ENCODE measurements at places on chromosomes 4 and X.

DNA sequence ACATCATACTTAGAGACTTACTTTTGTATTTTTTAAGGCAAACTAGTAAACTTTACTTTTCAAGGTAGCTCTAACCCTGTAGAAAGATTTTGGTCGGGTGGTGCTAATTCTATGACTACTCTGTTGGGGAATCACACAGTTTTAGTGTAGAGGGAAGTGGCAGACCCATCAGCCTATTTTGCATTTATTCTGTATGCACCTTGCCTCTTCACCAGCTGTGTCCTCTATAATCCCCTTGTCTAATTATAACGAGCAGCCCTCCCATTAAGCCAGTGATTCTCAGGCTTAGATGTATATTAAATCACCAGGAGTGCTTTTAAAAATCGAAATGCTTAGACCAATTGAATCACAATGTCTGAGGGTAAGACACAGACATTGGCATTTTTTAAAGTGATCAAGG is 78.1 kb downstream of the GALNT7 start:
- DNase-seq = no peak

- DNase-seq = peak; percentile 23
These were observed 16.9 kb upstream of the XPNPEP2 start for GRCh38 chrX:129721870-129722269.

DNA sequence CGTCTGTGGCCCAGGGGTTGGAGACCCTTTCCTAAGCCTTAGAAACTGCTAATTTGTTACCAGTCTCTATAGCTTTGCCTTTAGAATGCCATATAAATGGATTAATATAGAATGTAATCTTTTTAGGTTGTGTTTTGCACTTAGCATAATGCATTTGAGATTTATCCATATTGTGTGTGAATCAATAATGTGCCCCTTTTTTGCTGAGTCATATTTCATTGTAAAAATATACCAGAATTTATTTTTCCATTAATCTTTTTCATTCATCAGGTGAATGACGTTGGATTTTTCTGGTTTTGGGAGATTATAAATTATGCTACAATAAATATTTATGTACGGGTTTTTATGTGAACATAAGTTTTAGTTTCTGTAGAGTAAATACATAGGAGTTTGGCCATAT is 478.8 kb upstream of the MAGEB18 start:
- no peak for DNase-seq

DNA sequence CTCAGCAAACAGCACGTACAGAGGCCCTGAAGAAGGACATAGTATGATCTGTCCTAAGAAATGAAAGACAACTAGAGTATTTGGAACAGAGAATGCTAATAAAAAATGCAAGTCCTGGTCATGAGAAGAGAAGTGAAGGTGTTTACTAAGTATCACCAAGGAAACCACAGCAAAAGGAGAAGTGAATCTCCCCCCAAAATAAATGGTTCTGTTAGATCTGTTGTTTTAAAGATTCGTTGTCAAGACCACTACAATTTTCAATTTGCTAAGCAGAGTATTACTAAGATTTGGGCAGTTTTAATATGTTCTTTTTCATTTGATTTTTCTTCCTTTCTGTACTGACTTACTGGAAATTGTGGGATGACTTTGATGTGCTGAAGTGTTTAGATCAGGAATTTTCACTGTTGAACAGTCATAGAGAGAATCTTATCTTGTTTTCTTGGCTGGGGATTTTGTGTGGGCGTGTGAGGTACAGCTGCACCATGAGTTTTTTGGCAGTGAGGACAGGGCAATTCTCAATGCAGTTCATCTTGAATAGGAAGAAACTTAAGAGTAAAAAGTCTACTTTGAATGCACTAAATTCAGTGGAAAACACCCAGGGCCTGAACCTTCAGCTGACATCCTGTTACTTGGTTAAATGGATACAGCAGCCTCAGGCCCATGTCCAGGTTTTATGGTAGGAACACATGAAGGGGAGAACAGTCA is 132.2 kb downstream of the STIM2 start:
- DNase-seq = peak; percentile 26

DNA sequence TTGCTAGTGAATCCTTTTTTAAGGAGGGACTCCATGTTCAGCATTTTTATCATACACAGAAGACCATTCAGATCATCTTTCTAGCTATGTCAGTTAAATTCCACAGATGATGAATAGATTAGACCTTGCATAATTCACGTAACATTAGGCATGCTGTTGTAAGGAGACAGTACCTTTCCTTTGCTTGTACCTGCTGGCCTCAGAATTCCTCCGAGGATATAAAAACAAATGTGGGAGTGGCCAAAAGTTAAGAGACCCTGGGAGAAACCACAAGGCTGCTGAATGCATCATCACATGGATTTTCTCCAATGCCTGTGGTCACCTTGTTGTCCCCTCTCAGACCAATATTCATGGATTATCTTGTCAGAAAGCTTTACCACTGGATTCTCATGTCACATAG is 201.4 kb downstream of the MAGEB17 start:
- no peak for DNase-seq

- DNase-seq = no peak
These were observed 435.6 kb downstream of the PCDH10 start for GRCh38 chr4:133584714-133585113.

DNA sequence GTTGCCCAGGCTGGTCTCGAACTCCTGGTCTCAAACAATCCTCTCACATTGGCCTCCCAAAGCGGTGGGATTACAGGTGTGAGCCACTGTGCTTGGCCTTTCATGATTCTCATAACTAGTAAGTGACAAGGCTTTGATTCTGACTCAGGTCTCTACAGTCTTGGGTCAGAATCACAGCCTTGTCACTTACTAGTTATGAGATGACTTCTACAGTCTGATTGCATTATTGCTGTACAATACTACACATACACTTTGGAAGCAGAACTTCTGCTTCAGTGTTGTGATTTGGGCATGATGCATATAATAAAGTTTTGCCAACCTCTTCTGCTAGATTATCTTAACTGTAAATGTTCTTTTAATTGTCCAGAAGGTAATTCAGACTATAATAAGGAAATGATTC is 123.3 kb downstream of the KDM6A start:
- no peak for DNase-seq

DNA sequence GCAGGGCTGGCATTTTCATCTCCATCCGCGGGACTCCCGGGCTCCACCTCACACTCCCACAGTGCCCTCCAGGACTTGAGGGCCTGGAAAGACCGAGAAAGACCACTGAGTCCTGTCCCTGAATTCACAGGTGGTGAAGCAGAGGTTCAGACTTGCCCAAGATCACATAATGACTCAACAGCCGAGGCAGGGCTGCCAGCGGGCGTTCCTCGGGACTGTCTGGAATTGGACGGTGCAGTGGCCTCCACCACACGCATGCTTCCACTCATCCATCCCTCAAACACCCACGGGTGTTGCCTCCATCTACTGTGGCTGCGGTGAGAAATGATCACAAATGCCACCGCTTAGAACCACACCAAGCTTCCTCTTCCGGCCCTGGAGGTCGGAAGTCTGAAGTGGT is 6.9 kb upstream of the ADRA2C start:
- DNase-seq = no peak

GRCh38 chr4:41839916-41840854 is 91.7 kb upstream of the PHOX2B start:
- DNase-seq = no peak

DNA sequence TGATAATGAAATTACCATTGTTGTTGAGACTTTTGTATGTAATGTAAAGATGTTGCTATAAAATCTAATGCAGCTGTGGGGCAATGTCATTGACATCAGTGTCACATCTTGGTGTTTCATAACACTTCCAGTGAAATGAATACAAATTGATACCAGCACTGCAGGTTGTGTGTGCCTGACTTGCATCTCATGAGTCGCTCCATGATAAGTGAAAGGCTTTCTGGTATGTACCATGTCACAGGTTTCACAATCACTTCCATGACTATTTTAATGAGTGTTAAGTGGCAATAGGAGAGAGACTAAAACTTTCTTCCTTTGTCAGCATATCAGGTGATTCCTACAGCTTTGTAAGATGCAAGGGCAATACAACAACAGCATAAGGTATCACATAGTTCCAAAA is 94.4 kb downstream of the ABCB7 start:
- no peak for DNase-seq

GRCh38 chr4:162847945-162848549 is 318.6 kb downstream of the NAF1 start:
- no peak for DNase-seq

- no peak for DNase-seq
These were observed 63.0 kb downstream of the FAM184B start for GRCh38 chr4:17718471-17718870.

DNA sequence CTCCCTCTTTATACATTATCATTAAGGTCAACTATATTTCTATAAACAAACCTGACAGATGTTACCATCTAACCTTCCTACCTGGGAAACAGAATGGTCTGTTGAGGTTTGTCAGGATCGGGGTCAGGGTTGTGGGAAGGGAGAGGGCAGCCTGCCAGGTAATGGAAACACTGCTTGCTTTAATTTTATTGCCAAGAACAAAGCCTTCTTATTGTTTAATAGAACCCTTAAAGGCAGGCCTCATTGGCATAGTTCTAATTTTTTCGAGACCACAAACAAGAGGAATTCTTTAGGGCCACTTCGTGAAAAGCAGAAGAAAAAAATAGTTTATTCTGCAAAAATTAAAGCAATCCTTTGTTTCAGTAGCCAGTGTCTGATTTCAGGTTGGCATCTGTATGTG is 113.2 kb downstream of the MID1 start:
- no peak for DNase-seq

- no peak for DNase-seq
These were observed 86.2 kb downstream of the ABLIM2 start for GRCh38 chr4:8072235-8072968.

DNA sequence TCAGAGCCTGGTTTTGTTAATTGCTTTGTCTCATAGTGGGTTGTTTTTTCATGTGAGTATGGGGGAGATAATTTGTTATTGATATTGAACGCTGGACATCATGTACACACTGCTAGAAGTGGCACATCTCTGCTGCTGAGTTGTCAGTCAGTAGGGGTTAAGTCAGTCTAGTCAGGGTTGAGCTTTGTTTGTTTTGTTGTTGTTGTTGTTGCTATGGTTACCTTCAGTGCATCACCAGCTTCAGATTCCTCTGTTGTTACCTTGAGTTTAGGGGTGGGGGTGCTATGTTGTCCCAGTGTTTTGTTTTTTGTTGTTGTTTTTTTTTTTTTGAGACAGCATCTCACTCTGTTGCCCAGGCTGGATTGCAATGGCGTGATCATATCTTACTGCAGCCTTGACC is 9.9 kb downstream of the YIPF6 start:
- DNase-seq = peak; percentile 60

DNA sequence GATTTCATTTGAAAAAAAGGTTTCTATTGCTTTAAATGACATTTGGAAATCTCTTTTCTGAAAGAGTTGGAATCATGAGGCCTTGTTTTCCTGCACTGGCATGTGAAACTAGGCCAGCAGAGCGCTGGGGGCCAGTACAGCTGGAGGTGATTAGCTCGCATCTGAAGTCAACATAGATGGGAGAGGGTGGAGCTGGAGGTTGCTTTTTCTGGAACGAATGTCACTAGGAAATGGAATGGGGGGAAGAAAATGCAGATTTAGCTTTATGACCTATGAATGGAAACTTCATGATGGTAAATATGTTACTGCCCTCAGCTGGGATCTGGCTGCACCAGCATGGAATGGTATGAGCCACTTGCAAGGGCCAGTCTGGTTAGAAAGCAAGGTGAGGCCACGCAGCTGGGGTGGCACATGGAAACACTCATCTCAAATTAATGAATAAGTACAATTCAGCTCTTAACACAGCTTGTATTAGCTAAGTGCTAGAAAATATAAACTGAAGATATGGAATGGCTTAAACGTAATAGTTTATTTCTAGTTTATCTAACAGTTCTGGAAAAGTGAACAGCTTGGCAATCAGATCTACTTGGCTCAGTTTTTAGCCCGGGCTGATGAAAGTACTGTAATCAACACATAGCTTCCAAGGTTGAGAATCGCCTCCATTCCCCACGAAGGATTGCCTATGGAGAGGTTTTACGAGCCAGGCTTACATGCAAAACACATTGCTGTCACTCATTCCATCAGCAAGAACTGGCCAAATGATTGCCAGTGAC is 32.5 kb downstream of the SLC10A6 start:
- no peak for DNase-seq

GRCh38 chrX:68086709-68087108 is 346.6 kb downstream of the OPHN1 start:
- DNase-seq = no peak

GRCh38 chr4:93263166-93263565 is 565.4 kb upstream of the ATOH1 start:
- DNase-seq = no peak

DNA sequence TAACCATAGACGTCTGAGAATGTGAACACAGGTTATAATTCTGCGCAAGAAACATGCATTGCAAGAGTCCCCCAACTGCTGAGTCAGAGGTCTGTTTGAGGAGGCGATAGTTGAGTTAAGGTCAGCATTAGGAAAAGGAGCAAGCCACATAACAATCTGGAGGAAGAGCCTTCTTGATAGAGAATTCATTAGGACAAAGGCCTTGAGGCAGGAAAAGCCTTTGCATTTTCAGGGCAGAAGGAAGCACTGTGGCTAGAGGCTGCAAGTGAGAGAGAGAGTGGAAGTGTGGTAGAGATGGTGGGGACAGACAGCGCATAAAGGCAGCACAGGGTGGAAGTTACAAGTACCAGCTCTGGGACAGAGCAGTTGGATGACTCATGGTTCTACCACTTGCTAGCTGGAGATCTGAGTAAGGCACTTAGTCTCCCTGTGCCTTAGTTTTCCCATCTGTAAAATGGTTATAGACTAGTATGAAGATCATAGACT is 125.8 kb upstream of the LNX1 start:
- no peak for DNase-seq

GRCh38 chr4:149199594-149199993 is 616.0 kb downstream of the IQCM start:
- DNase-seq = no peak

GRCh38 chrX:43878906-43879526 is 3.2 kb downstream of the MAOB start:
- no peak for DNase-seq

DNA sequence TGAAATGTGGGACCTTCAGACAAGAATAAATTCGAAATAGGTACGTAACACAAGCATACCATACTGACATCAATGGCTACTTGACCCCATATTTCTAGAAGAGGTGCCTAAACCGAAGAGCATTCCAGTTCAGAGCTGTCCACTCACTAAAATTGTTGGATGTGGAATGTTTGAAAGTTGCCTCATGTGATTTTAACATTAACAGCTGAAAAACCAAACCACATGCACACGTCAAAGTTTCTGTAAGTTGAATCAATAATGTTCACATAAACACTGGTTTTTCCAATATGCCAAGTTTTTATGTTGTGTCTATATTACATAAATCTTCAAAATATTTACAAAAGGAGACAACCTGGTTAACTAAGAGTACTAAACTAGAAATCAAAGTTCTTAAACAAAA is 3.5 kb downstream of the UBE2D3 start:
- DNase-seq = no peak

GRCh38 chrX:118066867-118067515 is 49.6 kb downstream of the KLHL13 start:
- no peak for DNase-seq

- DNase-seq = no peak
These were observed 213.6 kb downstream of the CPE start for GRCh38 chr4:165592386-165592785.

GRCh38 chr4:122858705-122859104 is 32.1 kb downstream of the FGF2 start:
- no peak for DNase-seq

All from CD4-positive, alpha-beta T cell treated with Interleukin-17A for 1 hour (primary cell).